ENCODE measurements at places on chromosomes 7 and 10.

GRCh38 chr10:100715445-100716385 is 29.7 kb upstream of the PAX2 start:
- DNase-seq, result peak; percentile 70

- DNase-seq, result no peak
Measured at GRCh38 chr10:52312942-52313255, 1.2 kb upstream of the DKK1 start.

- DNase-seq, result no peak
Measured at GRCh38 chr10:110632591-110633215, 11.4 kb upstream of the RBM20 start.

DNA sequence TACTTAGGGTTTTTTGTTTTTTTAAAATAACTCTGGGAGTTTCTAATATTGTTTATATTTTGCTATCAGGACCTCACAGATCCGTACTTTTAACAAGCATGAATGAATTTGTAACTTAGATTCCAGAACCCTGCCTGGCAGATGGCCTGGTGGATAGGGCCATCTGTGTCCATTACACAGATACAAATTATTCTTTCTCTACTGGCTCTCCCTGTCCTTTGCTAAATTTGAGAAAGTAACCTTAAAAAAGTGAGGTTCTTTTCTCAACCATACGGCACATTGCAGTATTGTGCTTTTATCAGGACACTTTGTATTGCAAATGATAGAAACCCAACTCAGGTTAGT is 26.6 kb downstream of the LCOR start:
- DNase-seq, result no peak

GRCh38 chr7:28955718-28956607 is 2.2 kb downstream of the TRIL start:
- peak; percentile 97 for DNase-seq

GRCh38 chr10:70784471-70784870 is 706 bp downstream of the TBATA start:
- no peak for DNase-seq

- DNase-seq, result no peak
Measured at GRCh38 chr10:114408968-114409444, 4.7 kb upstream of the AFAP1L2 start.

GRCh38 chr7:127550247-127550646 is 35.1 kb downstream of the GCC1 start:
- no peak for DNase-seq

DNA sequence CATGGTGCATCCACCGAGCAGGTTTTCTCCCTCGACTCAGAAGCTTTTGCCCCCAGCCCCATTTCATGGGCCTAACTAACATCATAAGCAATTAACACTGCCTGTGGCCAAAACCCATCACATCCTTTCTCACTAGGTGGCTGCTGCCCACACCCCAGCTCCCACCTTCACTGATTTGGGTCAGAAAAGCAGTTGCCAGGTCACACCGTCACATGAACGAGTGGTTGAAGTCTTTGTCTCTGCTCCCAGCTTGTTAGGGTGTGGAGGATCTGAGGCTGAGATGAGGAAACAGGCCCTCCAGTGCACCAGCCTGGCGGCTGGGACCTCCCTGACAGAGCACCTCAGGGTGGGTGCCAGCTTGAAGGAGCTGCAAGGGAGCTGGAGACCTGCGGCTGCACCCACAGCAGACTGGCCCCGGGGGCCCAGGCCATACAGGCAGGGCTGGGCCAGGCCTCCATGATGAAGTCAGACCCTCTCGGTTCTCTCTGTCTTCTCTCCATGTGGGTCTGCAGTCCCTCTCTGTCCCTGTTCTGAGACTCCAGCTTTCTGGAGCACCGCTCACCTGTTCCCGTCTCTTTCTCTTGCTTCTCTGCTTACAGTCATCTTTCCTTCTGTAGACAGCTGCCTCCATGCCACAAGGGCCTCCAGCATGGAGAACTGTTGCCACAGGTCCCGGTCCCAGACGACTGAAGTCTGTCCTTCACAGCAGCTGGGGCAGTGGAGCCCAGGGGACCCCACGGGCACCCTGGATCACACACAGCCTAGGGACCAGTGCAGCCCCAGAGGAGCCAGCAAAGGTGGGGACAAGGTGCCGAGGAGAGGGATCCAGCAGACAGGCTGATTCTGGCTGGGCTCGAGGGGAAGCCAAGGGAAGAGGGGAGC is 13.8 kb upstream of the INPP5A start:
- DNase-seq, result no peak

DNA sequence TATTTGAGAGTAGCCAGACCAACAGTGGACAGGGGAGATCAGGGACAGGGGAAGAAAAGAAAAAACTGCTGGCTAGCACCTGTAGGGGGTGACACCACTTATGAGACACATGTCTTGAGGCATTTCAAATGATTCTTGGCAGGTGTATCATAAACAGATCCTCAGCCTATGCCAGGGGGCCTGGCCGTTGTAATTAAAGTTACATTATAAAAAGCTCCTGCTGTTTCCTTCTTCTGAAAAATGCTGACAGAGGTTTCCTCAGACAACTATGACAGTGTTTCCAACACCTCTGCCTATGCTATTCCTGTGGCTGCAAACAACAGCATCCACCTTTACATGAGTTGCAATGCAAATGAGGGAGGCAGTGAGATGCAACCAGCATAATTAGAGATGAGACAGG is 281.0 kb upstream of the PTER start:
- DNase-seq, result no peak

DNA sequence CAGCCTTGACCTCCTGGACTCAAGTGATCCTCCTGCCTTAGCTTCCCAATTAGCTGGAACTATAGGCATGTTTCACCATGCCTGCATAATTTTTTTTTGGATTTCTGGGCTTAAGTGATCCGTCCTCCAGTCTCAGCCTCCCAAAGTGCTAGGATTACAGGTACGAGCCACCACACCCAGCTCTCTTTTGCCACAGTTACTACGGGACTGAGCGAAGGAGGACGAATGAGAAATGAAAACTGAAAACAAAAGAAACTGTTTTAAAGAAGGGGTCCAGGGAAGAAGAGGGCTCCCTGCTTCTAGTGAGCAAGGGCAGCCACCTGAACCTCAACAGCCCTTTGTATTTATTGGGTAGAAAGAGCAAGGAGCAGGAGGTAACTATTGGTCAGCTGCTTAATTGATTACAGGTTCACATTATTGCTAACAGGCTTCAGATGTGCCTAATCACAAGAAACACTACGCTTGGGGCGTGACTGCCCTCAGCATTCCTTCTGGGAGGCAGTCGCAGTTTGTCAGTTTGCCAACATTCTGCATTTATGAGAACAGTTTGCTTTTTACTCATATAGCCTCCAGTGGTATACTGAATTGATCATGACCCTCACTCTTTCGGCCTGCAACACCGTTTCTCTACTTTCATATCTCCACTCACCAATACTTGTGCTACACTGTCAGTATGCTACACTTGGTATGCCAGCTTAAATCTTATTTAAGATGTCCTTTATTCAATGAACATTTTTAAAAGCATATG is 676.8 kb downstream of the DNAJB9 start:
- no peak for DNase-seq

Measured in right kidney (tissue), 9 donors.